RCC 7860 (cell line): ENCODE measurements at places on chromosomes 11 and 22.

DNA sequence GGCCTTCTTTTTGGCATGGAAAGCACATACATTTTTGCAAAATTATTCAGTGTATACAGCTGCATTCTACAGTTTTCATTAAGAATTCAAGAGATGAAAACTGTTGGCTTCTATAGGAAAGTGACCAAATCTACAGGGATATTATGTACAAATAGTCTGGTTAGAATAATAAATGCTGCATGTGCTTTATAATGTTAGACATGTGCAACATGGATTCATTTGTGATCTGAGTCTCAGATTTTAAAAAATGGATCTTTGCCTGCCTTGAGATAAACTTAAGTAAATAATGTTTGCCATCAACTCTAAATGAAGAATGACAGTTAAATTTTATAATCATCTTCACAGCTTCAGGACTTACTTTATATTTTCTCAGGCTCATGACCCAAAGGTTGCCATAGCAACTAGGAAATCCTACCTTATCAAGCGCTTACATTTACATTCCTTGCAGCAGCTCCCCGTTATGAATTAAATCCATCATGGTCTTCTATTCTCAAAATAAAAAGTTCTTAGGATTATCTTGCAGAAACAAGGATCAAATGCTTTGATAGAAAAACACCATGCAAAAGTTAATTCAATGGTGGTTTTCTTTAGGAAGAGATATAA is 200.2 kb downstream of the CADM1 start:
- no peak for DNase-seq

- DNase-seq: no peak
Observed at GRCh38 chr22:49420651-49421050, 407.0 kb downstream of the BRD1 start.

DNA sequence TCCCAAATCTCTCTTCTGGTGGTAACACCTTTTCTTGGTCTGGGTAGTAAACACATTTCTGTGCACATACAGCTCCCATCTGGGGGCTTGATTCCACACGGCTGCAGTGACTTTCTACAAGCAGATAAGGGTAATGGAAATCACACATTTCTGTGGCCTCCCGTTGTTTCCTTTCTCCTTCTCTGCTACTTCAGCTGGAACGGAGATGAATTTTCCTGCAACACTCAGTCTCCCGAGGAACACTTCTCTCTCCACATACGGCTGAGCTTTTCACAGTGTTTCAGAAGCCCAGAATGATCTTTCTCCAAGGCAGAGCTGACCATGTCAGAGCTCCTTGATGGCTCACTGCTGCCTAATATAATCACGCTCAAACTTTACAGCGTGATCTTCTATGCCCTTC is 364.3 kb upstream of the NARS2 start:
- DNase-seq: no peak

GRCh38 chr11:19650467-19650866 is 62.2 kb upstream of the NAV2 start:
- no peak for DNase-seq

GRCh38 chr22:24400726-24401596 is 26.4 kb upstream of the ADORA2A start:
- no peak for DNase-seq

GRCh38 chr22:45572444-45572843 is 69.8 kb downstream of the FBLN1 start:
- DNase-seq: no peak
